Iris pigment epithelial cell (primary cell): ENCODE measurements at places on chromosomes 5 and 9.

GRCh38 chr5:6995115-6995514 lies 281.9 kb downstream of the TENT4A start:
- no peak for DNase-seq

DNA sequence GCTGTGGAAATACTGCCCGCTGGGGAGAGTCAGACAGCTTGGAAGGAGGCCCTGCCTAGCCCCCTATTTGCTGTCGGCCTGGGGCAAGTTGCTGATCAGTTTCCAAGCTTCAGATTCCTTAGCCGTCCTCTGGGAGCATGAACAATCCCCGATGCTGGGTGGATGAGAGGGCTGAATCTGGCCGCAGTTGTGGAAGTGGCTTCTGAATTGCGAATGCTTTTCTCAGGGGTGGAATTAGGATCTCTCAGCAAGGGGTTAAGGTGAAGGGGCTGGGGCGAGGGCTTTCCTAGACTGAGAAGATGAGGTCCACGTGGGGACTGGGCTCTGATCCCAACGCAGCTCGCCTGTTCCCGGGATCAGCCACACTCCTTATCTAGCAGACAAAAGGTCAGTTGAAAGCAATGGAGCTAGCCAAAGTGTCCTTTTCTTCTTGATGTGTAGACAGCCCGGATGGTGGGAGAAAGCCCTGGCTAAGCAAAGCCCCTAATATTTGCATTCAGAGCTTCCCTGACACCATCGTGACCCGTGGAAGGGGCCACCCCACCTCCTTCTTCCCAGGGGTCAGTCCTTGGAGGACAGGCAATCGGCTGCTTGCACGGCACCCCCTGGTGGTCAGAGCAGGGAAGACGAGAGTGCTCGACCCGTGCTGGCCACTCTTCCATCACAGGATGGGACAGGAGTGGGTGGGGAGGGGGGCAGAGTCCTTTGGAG lies 54.9 kb downstream of the COL15A1 start:
- DNase-seq: peak; percentile 37

GRCh38 chr5:142125963-142126362 lies 17.4 kb downstream of the NDFIP1 start:
- DNase-seq: no peak

- DNase-seq: peak; percentile 35
These were observed 3.8 kb downstream of the BRINP1 start for GRCh38 chr9:119365291-119366027.

DNA sequence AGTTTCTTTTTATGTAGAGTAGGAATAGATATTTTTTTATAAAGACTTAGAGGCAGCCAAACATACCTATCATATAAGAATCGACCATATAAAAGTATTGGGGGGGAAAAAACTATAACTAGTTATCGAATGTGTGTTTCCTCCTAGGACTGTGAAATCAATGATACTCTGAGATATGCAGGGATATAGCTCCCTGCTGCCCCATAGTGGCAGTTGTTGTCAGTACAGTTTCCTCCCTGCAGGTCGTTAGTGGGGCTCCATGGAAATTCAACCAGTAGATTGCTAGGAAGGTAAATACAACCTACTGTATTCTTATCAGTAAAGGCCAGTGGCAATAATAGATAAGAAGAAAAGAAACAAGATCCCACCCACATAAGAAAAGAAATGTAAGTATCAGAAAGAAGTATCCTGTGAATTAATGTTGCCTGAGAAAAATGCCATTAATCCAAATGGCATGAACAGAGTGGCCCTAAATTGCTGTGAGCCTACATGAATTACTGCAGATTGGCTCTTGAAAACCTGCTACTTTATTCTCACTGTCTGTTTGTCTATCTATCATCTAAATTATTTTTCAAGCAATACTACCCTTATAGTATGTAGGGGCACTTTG lies 136.9 kb upstream of the FBN2 start:
- DNase-seq: peak; percentile 62

DNA sequence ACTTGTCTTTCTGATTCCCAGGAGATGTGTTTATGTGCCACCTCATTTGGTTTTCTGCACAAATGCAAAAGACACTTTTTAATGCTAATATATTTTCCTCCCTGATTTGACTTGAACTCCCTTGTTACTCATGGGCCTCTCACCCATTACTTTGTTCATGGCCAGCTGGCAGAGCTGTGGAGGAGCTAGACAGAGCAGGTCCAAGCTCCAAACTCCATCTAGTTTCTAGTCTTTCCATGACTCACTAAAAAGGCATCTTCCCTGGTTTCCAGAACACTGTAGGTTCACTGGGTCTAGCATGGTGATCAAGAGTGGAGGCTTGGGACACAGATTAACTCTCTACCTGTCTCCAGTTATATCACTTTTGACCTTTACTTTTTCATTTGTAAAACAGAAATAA lies 161.0 kb upstream of the SLC28A3 start:
- DNase-seq: no peak
